ENCODE measurements at places on chromosomes 12 and 14.

DNA sequence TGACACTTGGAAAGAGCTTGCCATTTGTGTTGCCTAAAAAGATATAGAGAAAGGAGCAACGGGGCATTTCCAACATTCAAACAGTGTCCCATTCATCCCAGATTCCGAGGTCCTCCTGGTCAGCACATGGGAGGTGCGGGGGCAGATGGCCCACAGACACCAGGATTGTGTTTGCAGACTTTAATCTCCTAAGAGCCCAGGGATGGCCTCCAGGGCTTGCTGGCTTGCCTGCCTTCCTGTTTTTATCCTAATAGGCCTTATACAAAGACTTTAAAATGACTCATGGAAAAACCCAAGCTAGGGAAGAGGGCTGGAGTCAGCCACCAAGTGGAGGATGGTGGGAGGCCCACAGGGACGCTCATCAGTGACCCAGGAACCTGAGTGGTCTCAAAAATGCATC, 21.5 kb upstream of the FAM181A start:
- no peak for DNase-seq

DNA sequence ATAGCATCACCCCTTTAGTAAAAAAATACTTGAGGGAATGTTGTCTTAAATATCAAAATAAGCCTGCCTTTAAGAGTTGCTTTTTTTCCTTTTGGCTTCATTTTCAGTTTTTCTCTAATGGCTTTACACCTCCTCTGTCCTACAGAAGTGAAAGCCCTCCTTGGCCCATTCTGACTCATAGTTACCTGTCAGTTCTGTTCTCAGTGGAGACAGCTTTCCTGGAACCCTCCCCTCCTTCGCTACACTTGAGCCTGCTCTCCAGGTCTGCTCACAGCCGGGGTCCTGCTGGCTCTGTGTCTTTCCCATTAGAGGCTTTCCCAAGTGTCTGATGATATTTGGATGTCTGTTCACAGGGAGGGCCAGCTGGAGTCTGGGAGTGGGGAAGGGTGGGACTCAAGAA, 84.0 kb downstream of the PELI2 start:
- no peak for DNase-seq

DNA sequence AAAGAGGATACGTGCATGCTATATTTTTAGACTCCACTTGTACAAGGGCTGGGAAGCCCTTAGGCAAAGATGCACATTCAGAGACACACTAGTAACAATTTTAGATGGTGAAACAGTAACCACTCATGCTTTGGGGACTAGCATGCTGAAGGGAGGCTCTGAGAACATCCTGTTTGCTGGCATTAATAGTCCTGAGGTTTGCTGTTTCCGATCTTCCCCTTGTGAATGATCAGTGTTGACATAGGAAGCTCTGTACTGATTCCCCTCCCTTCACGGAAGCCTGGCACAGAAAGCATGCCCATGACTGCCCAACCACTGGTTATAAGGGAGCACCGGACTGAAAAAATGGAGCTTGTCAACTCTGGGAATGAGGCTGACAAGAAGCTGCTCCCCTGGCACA, 164.6 kb downstream of the GCH1 start:
- DNase-seq: peak; percentile 86

- DNase-seq: no peak
These were observed 43.4 kb downstream of the RIN3 start for GRCh38 chr14:92556863-92557543.

GRCh38 chr12:84641940-84642545, 270.6 kb downstream of the SLC6A15 start:
- DNase-seq: no peak

DNA sequence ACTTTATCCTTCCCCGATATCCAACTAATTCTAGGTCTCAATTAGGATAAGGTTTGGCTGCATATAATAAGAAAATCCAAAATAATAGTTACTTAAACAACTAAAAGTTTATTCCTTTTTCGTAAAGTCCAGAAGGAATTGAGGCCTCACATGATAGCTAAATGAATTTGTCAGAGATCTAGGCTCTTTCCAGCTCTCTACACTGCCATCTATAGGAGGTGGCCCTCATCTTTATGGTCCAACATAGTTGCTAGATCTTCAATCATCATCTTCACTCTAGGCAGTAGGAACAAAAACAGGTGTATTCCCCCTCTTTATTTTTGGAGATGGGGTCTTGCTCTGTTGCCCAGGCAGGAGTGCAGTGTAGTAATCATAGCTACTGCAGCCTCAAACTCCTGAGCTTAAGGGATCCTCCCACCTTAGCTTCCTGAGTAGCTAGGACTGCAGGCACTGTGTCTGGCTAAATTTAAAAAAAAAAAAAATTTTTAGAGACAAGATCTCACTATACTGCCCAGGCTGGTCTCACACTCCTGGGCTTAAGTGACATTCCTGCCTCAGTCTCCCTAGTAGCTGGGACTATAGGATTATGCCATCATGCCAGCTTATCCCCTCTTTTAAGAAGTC, 46.5 kb upstream of the SAV1 start:
- DNase-seq: peak; percentile 69

DNA sequence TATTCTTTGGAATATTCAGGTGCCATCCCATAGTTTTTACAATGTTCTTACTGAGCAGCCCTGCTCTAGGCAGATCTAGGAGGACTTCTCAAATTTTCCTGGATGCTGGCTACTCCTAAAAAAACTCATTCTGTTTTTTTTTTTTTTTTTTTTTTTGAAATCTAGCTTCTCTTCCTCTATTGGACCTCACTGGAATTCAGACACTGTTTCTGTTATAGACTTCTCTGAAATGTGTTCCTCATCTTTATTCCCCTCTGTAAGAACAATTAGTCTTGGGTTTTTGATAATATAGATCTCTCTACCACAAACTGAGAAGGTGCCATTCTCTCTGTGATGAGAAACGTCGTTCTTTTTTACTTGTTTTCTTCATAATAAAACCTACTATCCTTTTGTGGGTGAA, 115.3 kb upstream of the CCND2 start:
- DNase-seq: no peak

DNA sequence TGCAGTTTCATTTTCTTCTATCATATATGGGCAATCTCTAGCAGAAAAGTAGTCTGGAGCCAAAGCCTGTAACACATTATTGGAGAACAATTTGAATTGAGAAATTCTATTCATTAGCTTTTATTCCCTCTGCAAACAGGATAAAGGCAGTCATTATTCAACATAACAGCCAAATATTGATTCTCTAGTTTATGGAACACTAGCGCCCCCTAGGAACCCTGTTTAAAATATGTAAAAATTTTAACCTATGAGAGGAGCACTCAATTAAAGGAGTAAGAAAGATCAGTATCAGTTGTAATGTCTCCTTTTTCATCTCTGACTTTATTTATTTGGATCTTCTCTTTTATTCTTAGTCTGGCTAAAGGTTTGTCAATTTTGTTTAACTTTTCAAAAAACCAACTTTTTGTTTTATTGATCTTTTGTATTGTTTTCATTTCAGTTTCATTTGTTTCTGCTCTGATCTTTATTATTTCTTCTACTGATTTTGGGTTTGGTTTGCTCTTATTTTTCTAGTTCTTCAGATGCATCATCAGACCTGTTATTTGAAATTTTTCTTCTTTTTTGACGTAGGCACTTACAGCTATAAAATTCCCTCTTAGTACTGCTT, 4.8 kb upstream of the LMNTD1 start:
- DNase-seq: peak; percentile 73

DNA sequence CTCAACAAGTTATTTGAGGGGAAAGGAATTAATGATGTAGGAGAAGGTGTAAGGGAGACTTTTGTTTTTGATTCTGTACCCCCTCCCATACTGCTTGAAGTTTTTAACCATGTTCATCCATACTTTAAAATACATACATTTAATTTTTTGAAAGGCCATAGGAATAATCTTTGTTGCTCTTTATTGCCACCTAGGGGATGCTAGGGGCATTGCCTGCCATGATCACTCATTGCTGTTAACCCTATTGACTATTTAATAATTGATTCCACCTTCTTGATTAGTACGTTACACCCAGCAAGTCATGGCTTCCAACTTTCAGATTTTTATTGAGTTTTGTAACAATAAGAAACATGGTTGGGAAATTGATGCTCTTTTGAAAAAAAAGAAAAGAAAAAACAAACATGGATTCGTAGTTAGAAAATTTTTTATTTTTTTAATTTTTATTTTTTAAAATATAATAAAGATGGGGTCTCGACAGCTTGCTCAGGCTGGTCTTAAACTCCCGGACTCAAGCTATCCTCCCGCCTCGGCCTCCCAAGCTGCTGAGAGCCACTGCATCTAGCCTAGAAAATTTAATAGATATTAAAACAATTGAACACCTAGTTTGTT, 8.5 kb upstream of the PRKAB1 start:
- peak; percentile 68 for DNase-seq

DNA sequence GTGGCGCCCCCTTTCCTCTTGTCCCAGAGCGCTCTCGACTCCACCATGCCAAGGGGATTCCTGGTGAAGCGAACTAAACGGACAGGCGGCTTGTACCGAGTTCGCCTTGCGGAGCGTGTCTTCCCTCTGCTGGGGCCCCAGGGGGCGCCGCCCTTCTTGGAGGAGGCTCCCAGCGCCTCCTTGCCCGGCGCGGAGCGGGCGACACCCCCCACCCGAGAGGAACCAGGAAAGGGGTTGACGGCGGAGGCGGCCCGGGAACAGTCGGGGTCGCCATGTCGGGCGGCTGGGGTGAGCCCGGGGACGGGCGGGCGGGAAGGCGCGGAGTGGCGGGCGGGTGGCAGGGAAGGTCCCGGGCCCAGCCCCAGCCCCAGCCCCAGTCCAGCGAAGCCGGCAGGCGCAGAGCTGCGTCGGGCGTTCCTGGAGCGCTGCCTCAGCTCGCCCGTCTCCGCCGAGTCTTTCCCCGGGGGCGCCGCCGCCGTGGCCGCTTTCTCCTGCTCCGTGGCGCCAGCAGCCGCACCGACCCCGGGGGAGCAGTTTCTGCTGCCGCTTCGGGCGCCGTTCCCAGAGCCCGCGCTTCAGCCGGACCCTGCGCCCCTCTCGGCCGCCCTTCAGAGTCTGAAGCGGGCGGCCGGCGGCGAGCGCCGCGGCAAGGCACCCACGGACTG, 376 bp downstream of the INSM2 start:
- DNase-seq: peak; percentile 39

DNA sequence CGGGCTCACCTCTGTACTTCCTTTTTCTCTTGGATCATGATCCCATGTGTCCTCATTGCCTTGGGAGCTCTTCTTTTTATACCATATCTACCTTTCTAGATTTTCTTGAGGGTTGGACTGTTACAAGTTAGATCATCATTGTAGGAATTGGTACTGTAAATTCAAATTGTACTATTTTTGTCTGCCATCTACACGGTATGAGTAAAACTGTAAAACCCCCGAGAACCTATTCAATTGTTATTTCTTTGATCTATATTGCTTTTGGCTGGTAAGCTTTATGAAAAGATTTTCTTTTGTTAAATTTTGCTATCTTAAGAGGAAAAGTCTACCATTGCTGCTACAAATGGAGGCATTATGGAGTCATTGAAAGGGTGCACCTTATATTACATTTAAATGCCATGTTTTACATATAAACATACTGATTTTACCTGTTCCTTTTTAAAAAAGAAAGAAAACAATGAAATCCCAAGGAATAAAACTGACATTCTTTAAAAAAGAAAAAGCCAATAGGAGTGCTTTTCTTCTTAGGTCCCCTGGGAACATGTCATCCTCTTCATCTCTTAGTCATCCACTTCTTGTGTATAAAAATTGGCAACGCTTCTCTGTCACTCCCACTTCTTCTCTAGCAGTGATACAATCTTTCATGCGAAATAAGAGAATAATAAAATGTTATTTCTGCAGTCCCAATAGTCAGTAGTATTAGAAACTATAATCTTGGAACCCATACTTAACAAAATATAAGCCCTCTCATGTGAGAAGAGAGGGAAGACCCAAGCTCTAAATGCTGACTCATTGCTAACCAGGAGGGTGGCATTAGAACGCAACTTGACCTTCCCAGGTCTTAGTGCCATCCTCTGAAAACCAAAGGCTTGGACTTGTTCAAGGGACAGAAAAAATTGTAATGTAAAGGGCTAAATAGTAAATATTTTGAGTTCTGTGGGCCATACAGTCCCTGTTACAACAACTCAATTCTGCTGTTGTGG, 20.4 kb downstream of the RGS6 start:
- no peak for DNase-seq

- no peak for DNase-seq
These were observed 29.0 kb downstream of the YY1 start for GRCh38 chr14:100267990-100268389.

DNA sequence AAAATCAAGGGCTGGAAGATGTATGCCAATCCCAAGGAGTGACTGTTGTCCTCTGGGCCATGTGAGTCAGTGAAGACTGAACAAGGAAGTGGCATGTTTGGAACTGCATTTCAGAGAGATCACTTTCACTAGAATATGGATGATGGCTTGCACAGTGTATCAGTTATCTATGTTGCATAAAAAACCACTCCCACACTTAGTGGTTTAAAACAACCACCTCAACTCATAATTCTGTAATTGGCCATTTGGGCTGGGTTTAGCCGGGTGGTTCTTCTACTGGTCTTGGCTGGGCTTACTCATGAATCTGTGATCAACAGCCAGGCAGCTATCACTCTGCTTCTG, 15.4 kb downstream of the BDKRB1 start:
- DNase-seq: no peak

DNA sequence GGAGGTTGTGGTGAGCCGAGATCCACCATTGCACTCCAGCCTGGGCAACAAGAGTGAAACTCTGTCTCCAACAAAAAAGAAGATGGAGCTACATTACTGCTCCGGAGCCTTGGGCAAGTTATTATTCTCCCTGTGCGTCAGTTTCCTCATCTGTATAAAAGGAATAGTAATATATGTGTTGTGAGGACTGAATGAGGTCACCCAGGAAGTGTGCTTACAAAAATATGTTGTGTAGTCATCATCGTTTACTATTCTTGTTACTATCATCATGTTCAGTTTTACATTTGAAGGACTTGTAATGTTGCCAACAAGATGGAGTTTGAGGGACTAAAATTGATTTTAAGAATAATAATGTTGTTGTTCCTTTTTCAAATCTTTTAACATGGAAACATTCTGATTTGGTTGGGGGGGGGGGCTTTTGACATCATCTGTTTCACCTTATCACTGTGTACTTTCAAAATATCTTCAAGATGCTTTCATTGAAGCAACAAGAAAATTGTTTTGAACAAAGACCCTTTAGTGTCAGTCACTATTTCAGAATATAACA, 156.8 kb downstream of the PDE3A start:
- DNase-seq: no peak

DNA sequence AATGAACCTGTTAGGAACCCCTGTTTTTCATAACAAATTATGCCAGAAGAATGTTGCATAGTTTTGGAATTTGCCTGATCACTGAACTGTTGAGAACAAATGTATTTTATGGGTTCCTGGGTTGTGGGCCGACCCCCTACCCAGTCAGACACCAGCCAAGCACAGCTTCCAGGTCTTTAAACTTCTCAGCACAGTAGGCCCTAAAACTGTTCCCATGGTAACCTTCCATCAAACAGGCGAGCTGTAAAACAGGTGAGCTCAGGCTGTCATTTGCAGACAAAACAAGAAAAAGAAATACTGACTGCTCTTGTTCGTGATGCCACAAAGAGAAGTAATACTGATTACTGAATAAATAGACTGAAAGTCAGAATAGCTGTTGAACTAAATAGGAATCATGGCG, 147.0 kb downstream of the PTPRO start:
- no peak for DNase-seq

DNA sequence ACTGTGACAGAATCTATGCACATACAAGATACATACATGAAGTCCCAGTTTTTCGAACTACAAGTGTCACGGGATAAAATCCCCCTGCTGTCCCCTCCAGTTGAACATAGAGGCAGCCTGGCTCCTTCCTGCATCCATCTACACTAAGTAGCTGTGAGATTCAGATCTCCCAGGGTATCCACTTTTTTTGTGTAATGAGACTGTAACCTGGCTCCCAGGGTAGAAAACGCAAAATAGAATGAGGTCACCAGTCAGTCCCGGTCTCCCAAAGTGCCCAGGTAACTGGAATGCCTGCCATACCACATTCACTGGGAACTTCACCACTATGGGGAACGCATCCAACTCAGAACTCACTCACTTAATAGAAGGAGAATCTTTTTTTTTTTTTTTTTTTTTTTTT, 67.8 kb downstream of the TMCC3 start:
- DNase-seq: no peak
